ENCODE measurements at places on chromosomes 11 and 22. TPM values are rescaled to one million over a fixed set of nuclear protein-coding genes. Genes with fewer than 3 reads are reported as not detected.

Gene TEF
- 10.6 TPM for total RNA-seq

Gene DLG2
- total RNA-seq: 3.5 TPM

Gene PEX26
- total RNA-seq: 25.5 TPM

Gene TSGA10IP
- total RNA-seq: not detected

Gene ADORA2A
- total RNA-seq: 0.32 TPM

Gene FAM181B
- under 0.01 TPM for total RNA-seq

Gene RFPL3
- not detected for total RNA-seq

Gene DNAJB13
- not detected for total RNA-seq
